ENCODE measurements at places on chromosomes 11 and 22. TPM values are rescaled to one million over a fixed set of nuclear protein-coding genes. Genes with fewer than 3 reads are reported as not detected.

Gene UCP3
- total RNA-seq: 3.9 TPM

Gene BUD13
- total RNA-seq: 6.9 TPM

Gene HDHD5
- total RNA-seq: 49.3 TPM

Gene OR52K1
- not detected for total RNA-seq

Gene YIF1A
- total RNA-seq: 44.9 TPM

Gene TOP3B
- 11.5 TPM for total RNA-seq

Gene OR10A2
- not detected for total RNA-seq

Gene CSTF3
- 12.4 TPM for total RNA-seq

Gene DRICH1
- not detected for total RNA-seq

Gene ACRV1
- not detected for total RNA-seq

Gene LMO1
- total RNA-seq: 3.3 TPM
